LoVo (cell line): ENCODE measurements at places on chromosomes 13 and 19.

DNA sequence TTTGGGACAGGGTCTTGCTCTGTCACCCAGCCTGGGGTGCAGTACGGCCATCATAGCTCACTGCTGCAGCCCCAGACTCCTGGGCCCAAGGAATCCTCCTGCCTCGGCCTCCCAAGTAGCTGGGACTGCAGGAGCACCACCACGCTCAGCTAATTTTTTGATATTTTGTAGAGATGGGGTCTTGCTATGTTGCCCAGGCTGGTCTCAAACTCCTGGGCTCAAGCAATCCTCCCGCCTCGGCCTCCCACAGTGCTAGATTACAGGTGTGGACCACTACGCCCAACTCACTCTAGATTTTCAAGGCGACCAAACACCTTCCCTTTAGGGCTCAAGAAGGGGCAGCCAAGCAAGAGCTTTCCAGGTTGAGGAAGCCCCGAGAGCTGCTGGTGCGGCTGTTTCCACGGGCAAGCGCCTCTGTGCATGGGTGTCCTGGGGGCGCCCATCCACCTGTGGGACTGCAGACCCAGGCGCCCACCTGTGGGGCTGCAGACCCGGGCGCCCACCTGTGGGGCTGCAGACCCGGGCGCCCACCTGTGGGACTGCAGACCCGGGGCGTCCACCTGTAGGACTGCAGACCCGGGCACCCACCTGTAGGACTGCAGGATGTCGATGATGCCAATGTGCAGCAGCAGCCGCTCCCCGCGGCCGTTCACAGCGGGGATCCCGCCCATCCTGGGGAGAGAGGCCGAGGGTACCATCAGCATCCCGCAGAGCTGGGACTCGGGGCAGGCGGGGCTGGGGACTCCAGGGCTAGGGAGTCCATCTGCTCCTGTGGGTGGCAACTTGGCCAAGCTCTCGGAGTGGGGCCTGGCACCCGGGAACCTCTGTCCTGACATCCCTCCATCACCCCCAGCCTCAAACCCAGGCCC, 21.7 kb upstream of the CACTIN start:
- DNase-seq: no peak

DNA sequence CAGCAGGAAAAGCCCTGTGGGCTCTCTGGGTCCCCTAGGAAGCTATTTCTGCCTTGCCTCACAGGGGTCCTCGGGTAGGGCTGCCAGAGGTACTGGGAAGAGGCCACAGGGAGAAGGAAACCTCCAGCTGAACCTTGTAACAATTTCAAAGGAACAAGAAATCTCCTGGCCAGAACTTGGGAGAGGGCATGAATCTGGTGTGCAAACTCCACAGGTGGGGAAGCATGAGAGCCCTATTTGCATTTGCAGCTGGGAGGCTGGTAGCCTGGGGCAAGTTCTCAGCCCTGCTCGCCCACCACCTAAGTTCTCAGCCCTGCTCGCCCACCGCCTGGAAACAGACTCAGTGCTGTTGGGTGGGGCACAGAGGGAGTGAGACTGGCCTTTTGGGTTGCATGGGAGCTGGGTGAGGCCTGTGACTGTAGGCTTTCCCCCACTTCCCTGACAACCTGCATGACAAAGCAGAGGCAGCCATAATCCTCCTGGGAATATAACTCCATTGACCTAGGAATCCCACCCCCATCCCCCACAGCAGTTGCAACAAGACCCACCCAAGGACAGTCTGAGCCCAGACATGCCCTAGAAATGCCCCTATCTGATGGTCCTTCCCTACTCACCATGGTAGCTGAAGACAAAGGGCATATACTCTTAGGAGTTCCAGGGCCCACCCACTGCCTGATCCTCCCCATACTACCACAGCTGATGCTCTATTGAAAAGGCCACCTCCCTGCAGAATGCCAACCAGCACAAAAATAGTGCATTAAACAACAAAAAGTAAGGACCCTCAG, 11.7 kb downstream of the UGGT2 start:
- no peak for DNase-seq

DNA sequence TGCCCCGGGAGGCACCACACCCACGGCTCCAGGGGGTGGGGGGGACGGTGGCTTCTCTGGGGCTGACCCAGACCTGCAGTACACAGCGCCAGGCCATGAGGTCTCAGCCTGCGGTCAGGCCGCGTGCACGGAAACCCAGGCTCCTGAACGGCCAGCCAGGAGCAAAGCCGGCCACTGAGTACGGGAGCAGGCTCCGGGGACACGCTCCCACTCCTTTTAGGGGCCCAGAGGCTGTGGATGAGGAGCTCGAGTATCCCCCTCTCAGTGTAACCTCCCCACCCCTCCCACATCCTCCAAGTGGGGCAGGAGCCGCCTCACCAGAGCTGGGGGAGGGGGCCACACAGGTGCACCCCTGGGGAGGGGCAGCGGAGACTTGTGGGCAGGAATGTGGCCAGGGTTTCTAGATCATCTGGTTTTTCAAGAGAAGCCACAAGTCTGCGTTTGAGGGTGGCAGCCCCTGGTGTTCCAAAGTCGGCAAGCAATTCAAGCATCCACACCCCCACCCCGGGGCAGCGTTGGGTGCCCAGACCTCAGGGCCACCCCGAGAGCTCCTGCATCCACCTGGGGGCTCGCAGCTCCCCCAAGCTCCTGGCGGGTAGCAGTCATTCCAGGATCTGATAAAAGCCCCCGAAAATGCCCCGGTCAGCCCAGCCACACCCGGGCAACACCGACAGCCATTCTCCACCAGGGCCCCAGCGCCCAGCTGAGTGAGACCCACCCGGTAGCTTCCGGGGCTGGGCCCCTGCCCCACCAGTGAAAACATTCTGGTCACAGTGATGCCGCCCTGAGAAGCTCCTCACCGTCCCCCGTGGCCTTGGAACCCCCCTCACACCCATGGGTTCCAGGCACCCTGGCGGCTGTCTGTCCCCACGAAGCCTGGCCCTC, 6.1 kb downstream of the SBNO2 start:
- DNase-seq: no peak

DNA sequence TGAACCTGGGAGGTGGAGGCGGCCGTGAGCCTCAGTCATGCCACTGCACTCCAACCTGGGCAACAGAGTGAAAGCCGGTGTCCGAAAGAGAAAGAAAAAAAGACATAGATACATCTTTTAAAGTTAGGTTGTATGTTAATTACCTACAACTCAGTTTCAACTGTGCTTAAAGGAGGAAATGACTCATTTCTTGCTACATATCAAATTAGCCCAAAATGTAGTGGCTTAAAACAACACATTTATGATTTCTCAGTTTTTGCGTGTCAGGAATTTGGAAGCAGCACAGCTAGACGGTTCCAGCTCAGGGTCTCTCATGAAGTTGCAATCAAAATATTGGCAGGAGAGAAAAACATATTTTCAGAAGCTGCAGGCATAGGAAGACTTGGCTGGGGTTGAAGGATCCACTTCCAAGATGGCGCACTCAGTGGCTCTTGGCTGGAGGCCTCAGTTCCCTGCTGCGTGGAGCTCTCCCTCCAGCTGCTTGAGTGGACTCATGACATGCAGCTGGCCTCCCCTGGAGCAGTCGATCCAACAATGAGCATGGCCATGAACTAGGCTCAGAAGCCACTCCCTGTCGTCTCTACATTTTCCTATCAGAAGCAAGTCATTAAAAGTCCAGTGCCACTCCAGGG, 7.1 kb downstream of the LDLR start:
- no peak for DNase-seq

- DNase-seq: no peak
These were observed 497.6 kb downstream of the SUCLA2 start for GRCh38 chr13:47503475-47503874.

- DNase-seq: no peak
These were observed 494.9 kb downstream of the FOXO1 start for GRCh38 chr13:40171566-40171965.

DNA sequence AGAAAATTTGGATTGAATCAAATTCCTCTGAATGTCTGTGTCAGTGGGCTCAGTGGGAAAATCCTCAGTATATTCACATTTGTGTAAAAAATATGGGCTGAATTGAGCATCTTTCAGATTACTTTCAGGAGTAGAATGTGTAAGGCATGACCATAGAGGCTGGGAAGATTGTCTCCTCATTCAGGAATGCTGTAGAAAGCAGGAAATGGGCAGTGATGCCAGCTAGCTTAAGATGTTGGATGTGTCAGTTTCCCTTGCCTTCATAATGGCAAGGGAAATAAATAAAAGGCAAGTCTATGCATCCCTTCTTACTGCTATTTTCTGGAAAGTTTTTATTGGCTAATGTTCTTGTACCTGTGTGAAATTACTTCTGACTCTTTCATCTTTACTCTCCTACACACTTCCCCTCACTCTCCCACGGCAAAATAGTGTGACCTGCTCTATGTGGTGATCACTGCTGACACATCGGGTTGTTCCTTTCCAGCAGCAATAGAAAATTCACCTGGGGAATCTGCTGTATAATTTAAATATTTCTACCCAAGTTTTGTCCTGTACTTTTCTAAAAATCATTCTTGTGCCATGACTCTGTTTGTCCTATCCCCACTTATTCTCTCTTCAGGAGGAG, 103.2 kb downstream of the LMO7 start:
- no peak for DNase-seq

DNA sequence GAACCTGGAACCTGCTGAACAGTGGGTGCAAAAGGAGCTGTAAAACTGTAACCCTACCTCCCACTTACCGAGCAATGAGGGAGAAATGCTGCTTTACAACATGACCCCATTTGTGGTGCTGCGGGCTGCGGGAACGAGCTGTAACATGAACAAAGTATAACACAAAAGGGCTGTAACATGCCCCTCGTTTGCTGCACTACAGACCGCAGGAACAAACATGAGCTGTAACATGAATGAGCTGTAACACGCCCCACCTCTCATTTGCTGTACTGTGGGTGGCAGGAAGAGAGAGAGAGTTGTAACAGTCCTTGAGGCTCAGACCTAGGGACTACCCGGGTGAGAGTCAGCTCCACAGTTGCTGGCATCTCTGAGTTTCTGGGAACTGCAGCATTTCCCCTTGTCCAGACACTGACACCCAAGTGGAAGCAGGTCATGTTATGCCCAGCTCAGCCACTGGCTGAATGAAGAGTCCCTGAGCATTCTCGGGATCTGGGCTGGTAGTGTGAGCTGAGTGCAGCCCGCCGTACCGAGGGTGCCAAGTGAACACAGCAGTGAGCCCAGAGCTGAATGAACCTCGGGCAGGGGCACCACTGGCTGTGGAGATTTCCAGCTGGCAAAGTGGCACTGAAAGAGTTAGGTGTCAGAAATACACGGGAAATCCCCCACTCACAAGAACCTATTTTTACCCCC, 1385.3 kb upstream of the SPRY2 start:
- no peak for DNase-seq

GRCh38 chr13:30398601-30399072, 23.7 kb upstream of the UBE2L5 start:
- no peak for DNase-seq

DNA sequence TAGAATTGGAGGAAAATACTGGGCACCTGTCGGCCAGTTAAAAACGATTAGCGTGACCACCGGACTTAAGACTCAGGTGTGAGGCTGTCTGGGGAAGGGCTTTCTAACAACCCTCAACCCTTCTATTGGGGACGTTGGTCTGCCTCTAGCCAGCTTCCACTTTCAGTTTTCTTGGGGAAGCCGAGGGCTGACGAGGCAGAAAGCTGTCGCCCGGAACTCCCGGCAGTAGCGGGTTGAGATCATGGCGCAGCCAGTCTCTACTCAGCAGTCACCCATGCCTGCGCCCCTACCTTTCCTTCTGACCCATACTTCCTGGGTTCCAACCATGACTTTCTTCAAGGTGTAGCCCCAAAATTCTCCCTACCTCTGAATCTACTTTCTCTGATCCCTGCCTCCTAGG, 1424.1 kb downstream of the SLITRK1 start:
- no peak for DNase-seq

- DNase-seq: no peak
These were observed 1016.6 kb upstream of the PCDH20 start for GRCh38 chr13:62432295-62432694.

DNA sequence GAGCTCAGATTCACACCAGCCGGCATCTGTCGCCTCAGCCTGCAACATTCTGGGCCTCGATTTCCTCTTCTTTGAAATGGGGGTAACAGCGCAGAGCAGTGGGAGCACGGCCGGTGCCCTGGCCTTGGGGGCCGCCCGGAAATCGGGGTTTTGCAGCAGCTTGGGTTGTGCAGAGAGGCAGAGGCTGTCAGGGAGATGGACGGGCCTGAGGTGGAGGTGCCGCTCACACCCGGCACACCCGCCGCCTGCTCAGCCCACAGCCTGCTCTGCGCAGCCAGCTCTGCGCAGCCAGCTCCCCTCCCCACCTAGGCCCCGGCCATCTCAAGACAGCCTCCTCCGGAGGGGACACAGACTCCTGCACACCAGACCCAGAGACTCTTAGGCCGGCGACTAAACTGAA, 10.6 kb downstream of the KLF2 start:
- DNase-seq: no peak

- no peak for DNase-seq
These were observed 76.6 kb downstream of the B3GLCT start for GRCh38 chr13:31276421-31276820.

GRCh38 chr13:39379118-39379517, 223.9 kb downstream of the LHFPL6 start:
- DNase-seq: no peak

DNA sequence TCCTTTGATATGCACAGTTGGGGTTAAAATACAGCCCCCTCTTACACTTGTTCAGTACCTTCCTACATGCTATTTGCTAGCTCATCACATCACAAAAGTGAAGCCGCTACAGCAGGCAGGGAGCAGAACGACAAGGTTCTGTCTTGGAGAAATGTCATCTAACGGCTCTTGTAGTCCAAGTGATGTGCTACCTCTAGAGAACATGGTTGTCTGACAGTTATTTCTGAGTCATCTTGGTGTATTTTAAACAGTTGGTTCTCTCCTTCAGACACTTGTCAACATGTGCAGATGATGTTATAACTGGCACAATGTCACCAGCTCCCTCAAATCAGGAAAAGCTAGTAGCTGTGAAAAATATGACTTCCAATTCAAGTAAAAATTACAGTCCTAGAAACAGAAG, 865.0 kb downstream of the PCDH9 start:
- no peak for DNase-seq

- DNase-seq: no peak
These were observed 56.4 kb downstream of the NUFIP1 start for GRCh38 chr13:44932850-44933251.

DNA sequence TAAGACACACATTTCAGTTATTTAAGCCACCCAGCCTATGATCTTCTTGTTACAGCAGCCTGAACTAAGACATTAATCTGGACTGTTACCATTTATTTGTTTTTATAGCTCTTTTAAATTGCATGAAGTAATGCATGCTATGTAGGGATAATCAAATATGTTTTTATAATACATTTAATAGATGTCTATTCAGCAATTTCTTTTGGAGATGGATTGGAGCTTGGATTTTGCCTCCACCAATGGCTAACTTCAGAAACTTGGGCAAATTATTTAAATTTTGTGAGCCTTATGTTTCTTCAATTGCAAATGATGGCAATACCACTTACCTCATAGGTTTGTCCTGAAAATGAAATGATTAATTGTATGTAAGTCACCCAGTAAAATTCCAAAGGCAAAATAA, 288.7 kb downstream of the GPC6 start:
- DNase-seq: no peak

GRCh38 chr19:41328842-41329225, 18.9 kb downstream of the CCDC97 start:
- DNase-seq: no peak
